ENCODE measurements at places on chromosomes 16 and 17. TPM values are rescaled to one million over a fixed set of nuclear protein-coding genes. Genes with fewer than 3 reads are reported as not detected.

GDPD3 gene
- not detected for total RNA-seq

- DNase-seq = no peak
Measured at GRCh38 chr17:79528592-79529125, 82.2 kb downstream of the RBFOX3 start.

GRCh38 chr17:80738987-80739730 lies 194.5 kb downstream of the RPTOR start:
- no peak for DNase-seq

KRT39 gene
- not detected for total RNA-seq

DNA sequence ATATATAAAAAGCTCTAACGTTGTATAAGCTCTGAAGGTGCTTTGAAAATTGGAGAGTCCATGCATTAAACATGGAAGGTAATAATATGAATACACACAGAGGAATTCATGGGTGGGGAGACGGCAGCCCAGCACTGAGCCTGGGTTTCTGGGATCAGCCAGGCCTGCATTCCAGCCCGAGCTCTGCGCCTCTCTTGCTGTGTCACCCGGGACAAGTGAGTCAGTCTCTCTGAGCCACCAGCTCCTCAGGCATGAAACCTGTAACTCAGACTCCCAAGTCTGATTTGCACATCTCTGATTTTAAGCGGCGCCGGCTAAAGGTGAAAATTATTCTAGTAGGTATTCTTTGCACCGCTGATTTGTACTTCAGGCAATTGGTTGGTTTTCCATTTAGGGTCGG lies 238.8 kb downstream of the MRTFB start:
- DNase-seq = no peak

DNA sequence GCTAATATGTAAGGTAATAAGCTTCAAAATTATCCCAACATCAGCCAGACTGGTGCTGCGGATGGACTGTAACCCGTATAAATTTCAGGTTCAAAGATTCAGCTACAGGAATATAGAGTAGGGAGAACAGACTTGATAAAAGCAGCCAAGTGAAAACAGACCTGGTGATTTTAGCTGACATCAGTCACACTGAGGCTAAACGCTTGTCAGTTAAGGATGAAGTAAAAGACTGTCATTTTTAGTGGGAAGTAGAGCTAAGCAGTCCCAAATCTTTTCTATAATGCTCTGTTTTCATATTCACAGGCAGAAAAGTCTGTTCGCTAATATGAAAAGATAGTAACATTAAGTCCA lies 35.4 kb downstream of the CMTM4 start:
- peak; percentile 54 for DNase-seq

PRSS27 gene
- 1.2 TPM for total RNA-seq

GRCh38 chr16:14007450-14007849 lies 63.7 kb upstream of the MRTFB start:
- no peak for DNase-seq

DNA sequence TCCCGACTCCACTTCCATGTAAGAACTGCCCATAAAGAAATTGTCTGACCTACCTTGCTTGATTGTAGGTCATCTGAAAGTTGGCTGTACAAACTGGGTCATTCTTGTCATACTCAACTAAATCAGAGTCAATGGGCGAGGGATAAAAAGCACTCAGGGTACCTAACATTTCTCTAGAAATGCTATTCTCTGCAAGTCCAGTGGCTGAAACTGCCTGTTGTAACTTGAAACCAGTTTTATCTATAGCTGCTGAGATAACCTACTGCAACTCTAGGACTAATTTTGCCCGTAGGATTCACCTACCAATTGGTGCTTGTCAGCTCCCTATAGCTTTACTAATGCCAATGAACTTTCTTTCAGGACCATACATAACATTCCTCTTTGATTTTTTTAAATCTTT lies 100.1 kb upstream of the GRIN2A start:
- DNase-seq = no peak

GRCh38 chr17:73580073-73580710 lies 64.1 kb downstream of the SDK2 start:
- no peak for DNase-seq

GRCh38 chr17:56028837-56029236 lies 124.4 kb upstream of the ANKFN1 start:
- no peak for DNase-seq

CSH1 gene
- not detected for total RNA-seq

TPSAB1 gene
- total RNA-seq = not detected

DNA sequence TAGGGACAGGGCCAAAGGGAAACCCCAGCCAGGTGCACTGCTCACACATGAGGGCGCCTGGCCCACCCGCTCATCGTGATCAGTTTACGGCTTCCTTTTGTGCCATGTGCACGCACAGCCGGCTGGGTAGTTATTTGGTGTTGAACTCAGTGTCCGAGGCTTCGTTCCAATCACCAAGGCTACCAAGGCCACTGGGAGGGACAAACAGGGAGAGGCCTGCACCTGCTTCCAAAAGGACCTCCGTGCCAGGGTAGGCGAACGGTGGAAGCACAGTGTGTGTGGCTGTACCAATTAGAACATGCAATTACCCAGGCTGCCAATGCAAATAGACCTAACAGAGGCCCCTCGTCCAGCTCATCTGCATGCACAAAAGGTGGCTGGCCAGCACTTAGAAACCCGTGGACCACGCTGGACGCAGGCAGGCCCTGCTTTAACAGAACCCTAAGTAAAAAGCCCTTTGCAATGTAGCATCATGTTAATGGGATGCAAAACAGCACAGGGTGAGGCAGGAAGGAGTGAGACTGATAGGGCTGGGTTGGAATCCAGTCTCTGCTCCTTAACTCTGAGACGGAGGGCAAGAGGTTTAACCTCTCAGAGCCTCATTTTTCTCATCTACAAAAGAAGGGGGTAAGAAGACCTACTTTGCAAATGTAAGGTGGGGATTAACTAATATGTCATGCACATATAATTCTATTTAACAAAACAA lies 204.0 kb downstream of the XYLT1 start:
- DNase-seq = peak; percentile 21

DNA sequence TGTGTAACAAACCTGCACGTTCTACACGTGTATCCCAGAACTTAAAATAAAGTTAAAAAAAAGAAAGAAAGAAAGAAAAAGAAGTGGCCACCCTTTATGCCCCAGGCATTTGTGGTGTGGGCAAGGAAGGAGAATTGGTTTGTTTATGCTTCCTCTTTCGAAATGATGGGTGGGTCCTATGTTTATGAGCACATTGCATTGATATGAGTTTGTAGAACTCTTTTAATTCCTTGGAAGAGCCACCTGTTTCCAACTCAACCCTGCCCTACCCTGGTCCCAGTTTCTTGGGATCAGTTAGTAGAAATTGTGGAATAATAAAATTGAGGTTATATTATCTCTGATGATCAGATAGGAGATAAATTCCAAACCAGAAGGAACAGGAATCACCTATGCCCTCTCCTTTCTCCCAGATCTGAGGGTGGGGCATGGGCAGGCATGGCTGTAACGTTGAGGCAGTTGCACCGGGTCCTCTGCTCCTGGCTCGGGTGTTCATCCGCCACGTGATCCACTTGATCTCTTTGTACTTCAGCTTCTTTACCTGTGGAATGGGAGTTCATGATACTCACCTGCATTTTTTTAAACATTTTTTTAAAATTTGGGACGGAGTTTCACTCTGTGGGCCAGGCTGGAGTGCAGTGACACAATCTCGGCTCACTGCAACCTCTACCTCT lies 15.9 kb downstream of the CHAD start:
- no peak for DNase-seq

DNA sequence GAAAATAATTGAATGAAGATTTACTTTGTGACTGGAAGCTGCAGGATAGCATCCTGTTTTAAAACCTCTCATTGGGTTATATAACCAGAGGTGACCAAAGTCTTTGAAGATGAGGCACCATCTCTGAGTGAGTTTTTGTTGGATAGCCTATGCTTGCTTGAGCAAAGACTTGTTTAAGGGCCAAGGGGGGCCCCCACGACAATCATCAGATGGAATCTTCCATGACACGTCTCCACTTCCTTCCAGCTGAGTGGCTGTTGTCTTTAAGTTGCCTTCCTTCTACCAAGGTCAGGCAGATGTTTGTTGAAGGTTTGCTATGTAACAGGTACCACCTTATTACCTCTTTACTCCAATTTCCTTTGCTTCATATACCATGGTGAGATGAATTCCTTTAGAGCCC lies 188.8 kb downstream of the PRKCA start:
- no peak for DNase-seq

HOXB6 gene
- total RNA-seq = 2.0 TPM

VPS4A gene
- 60.7 TPM for total RNA-seq

DNA sequence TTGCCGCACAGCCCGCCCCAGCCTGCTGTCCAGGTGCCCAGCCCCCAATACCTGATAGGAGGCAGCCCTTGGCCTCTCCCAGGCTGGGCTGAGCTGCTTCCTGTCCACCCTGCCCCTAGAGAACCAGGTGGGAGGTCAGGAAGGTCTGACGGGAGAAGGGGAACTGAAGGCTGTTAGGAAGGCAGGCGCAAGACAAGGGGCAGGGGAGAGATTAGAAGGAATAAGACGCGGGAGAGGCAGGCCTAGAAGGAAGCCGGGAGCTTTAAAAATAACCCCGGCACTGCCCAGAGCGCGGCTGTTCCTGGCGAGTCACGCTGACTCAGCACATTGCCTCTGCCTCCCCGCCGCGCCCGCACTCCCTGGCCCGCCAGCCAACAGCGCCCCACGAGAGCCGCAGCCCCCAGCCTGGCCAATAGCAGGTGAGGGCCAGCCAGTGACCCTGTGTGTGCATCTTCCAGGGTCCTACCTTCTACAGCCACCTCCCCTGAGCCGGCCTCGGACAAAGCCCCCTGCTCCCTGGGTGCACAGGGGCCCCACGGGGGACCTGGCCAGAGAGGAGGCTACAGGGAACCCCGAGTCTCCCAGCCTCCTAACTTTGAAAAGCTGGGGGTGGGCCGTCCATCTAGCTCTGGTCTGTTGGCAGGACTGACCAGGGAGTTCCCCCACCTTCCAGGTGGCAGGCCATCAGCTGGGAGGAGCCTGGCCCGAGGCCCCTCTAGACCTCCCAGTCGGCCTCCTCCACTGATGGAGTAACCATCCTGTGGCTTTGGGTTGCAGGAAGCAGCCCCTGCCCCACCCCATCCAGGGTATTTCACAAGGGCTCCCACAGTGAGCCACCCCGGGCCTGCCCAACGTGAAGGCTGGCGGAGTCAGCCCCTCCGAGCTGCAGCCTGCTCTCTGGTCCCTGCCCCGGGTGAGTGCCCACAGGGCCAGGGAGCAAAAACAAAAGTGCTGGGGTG lies 4.0 kb downstream of the MAFG start:
- DNase-seq = peak; percentile 46

SPNS3 gene
- 0.12 TPM for total RNA-seq

- DNase-seq = no peak
Measured at GRCh38 chr16:11806721-11807120, 9.7 kb upstream of the ZC3H7A start.

TTLL6 gene
- 6.9 TPM for total RNA-seq

DNA sequence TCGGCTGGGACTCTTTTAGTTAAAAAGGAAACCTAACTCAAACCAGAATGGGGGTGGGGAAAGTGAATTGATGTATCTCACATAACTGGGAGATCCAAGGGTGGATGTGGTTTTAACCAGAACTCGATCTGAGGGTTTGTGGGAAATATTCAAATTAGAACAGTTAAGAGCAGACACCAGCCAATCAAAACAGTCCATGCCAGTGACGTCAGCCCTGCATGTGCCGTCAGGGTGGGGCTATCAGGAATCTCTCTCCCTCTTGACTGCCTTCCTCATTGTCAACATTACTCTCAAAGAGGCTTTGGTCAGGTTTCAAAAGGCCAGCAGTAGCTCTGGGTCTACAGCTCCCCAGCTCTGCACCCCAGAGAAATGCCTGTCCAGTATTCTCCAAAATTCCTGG lies 94.2 kb upstream of the HSBP1 start:
- peak; percentile 38 for DNase-seq

- DNase-seq = no peak
Measured at GRCh38 chr16:64974381-64974780, 147.5 kb downstream of the CDH11 start.

DNA sequence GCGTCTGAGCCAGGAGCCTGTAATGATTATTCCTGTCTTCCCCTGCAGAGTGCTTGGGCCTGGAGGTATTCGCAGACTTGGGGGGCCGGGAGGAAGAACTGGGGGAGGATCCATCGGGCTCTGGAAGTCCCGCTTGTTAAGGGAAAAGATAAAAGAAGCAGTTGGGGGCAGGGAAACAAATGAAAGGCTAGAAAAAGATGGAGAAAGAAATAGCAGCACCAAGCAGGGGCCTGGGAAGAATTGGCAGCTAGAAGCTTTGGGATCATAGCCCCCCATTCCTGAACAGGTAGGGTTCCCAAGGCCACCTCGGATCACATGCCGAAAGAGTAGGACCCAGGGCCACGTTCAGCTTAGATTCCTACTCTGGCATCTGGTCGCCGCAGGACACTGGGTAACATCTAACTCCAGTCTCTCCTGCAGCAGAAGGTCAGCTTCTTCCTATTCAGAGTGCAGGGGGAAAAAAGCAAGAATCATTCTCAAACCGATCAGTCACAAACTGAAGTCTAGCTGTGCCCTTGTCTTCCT lies 23.6 kb downstream of the ADAM11 start:
- DNase-seq = no peak

- no peak for DNase-seq
Measured at GRCh38 chr16:10647721-10648296, 46.9 kb downstream of the TEKT5 start.

DNA sequence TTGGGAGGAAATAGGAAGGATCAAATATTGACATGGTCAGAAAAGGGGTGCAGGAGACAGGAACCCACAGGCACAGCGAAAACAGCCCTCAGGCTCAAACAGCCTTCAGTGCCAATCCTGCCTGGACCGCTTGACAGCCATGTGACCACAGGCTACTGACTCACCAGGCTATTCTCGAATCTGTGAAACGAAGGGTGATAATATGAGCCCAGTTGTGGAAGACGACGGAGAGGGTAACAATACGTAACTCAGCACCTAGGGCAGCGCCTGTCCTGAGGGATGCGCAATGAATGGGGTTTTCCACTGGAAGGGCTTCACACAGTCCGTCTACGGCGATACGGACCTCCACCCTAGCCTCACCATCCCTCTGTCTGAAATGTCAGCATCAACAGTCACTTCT lies 117.3 kb upstream of the RCVRN start:
- no peak for DNase-seq

- DNase-seq = no peak
Measured at GRCh38 chr16:64358291-64358690, 763.6 kb downstream of the CDH11 start.

- DNase-seq = no peak
Measured at GRCh38 chr16:50165473-50165872, 12.4 kb downstream of the TENT4B start.

GRCh38 chr17:72915625-72916081 lies 176.8 kb downstream of the SLC39A11 start:
- peak; percentile 52 for DNase-seq

ZP2 gene
- not detected for total RNA-seq

GRCh38 chr17:79035686-79036085 lies 11.7 kb downstream of the C1QTNF1 start:
- no peak for DNase-seq

DNA sequence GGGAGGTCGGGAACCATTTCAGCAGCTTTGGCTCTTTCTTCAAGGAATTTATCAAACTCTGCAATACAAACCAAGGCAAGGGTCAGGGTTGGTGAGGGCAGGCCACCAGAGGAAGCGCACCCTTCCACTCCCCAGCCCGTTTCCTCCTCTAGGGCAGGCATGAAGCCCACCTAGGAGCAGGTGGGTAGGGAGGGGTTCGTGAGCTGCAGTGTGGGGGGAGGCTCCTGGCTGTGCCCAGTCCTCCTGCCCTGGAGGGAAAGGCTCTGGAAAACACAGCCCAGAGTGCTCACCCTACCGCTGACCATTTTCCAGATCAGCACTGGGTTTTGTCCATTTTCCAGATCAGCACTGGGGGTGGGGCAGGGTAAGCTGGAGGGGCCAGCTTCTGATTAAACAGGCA lies 10.9 kb upstream of the SREBF1 start:
- no peak for DNase-seq

- no peak for DNase-seq
Measured at GRCh38 chr17:49266233-49266632, 35.6 kb upstream of the PHOSPHO1 start.

SNAI3 gene
- total RNA-seq = 0.88 TPM

KRT9 gene
- not detected for total RNA-seq
